ENCODE measurements at places on chromosomes 4 and X. TPM values are rescaled to one million over a fixed set of nuclear protein-coding genes. Genes with fewer than 3 reads are reported as not detected.

- DNase-seq: no peak
These were observed 249.8 kb downstream of the ANTXR2 start for GRCh38 chr4:79823148-79823763.

DNA sequence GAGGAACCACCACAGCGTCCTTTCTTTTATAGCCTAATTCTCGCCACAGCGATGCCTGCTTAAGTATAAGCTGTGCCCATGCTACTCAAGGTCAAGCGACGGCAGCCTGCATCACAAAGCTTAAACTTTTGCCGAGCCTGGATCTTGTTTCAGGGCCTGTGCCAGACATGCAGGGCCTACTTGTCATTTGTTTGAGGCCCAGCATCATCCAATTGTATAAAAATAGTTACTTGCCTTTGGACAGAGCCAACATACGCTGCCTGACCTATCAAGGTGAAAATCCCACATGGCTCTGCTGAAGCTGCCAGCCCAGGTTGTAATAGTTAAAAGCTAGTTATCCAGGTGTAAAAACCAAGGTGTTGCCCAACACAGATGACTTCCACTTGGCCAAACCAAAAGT lies 107.1 kb downstream of the TMEM131L start:
- no peak for DNase-seq

DNA sequence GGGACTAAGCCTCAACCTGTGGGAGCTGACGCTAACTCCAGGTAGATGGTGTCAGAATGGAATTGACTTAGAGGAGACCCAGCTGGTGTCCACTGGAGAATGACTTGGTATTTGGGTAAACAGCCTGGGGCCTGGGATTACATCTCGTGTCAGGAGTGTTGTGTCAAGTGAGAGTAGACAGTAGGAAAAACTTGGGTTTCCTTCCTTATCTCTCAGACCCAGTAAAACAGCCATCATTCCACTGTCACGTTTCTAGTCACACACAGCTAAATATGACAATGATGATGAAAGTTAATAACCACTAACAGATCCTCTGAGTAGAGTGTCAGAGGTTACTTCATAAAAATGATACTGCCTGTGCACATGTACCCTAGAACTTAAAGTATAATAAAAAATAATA lies 13.8 kb downstream of the ZNF674 start:
- DNase-seq: no peak

- DNase-seq: no peak
These were observed 54.4 kb upstream of the GAB1 start for GRCh38 chr4:143282211-143282707.

DNA sequence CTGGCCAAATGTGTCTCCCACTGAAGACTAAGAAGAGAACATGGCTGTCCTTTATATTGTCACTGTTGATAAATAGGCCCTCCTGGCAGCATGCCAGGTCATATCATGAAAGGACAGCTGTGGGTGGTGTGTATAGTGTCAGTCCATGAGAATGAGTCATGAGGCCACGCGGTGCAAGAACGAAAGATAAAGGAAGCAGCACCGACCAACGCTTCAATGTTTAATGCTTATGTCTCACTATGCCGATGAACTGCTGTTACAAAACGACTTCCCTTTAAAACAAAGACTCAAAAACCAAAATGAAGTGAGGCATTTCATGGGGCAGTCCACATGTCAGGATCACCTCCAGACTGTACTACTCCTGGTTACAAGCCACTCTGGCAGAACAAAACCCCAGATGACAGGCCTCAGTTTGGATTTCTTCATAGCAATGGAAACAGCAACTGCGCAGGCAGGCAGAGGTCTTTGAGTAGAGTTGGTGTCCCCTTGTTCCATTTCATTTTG lies 5.2 kb upstream of the TCEANC start:
- DNase-seq: peak; percentile 87

GRCh38 chr4:105634402-105635080 lies 73.9 kb downstream of the INTS12 start:
- no peak for DNase-seq

- DNase-seq: no peak
These were observed 194.4 kb upstream of the LDB2 start for GRCh38 chr4:17092736-17093437.

DNA sequence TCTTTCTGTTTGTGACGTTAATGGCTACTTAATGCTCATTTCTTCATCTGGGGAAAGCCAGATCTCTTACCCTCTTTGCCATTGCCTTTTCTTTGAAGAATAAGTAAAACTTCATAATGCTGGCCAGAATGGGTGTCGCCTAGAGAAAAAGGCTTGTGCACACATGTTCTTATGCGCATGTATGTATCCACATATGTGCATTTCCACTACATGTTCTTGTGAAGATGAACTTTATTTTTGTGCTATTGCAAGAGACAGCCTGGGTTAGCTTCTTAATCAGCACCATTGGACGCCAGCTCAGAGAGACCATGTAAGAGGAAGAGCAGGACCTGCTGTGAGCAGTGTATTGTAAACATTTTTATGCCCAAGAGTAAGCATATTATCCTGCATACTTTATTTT lies 178.7 kb downstream of the SPRY1 start:
- no peak for DNase-seq

- no peak for DNase-seq
These were observed 12.7 kb downstream of the ADGRA3 start for GRCh38 chr4:22502895-22503814.

GRCh38 chr4:118836301-118837120 lies 585 bp upstream of the SEC24D start:
- peak; percentile 74 for DNase-seq

GRCh38 chr4:66273110-66273509 lies 602.8 kb upstream of the EPHA5 start:
- no peak for DNase-seq

DNA sequence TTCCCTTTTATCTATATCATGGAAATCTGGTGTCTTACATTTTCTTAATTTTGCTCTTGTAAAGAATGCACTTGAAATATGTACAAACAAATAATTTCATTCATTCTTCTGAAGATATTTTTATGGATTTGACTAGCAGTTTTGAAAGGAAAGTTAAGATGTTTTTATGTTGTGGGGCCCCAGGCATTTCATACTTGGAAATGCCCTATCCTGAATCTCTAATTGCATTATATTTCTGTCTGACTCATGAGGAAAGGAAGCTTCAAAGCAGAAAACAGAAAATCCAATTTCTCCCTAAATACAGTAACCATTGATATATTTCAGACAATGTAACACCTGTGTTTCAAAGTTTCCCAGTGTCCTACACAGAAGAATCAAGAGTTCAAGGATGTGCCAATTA lies 73.2 kb upstream of the NPNT start:
- DNase-seq: no peak

GRCh38 chr4:76233083-76233482 lies 18.4 kb upstream of the FAM47E start:
- DNase-seq: no peak

DNA sequence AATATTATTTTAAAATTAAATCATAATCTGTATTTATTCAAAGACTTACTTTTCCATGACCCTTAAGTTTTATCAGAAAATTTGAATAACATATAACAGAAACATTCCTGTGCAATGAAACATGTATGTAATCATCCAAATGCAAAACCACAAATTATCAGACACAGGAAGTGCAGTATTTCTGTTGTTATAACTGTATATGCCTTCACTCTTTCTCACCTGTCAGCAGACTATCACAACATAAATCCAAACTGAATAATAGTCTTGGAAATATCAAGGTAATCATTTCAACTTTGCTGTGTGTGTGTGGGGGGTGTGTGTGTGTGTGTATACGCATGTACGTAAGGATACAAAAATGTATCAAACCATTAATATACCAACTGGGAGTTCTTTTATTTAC lies 285.9 kb downstream of the SLC7A11 start:
- no peak for DNase-seq

- DNase-seq: peak; percentile 76
These were observed 21.6 kb downstream of the TSPAN6 start for GRCh38 chrX:100615005-100615404.

GRCh38 chr4:15007201-15007600 lies 4.9 kb downstream of the CPEB2 start:
- peak; percentile 41 for DNase-seq

DNA sequence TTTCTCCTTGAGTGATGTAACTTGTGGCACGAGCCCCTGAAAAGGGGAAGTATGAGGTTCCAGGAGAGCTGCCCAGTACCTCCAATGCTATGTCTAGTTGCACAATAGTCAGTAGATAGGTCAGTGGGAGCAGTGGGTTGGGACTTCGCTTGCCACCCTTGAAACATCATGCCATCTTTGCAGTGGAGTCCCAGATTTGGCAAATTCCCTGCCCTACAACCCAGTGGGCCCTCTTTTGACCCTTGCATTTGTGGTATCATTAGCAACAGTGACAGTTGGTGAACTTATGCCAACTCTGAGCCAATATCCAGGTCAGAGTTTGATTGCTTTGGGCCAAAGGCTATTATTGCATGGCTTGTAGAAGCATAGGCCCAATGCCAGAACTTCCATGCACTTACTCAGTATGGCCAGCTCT lies 12.3 kb downstream of the FHL1 start:
- no peak for DNase-seq

DNA sequence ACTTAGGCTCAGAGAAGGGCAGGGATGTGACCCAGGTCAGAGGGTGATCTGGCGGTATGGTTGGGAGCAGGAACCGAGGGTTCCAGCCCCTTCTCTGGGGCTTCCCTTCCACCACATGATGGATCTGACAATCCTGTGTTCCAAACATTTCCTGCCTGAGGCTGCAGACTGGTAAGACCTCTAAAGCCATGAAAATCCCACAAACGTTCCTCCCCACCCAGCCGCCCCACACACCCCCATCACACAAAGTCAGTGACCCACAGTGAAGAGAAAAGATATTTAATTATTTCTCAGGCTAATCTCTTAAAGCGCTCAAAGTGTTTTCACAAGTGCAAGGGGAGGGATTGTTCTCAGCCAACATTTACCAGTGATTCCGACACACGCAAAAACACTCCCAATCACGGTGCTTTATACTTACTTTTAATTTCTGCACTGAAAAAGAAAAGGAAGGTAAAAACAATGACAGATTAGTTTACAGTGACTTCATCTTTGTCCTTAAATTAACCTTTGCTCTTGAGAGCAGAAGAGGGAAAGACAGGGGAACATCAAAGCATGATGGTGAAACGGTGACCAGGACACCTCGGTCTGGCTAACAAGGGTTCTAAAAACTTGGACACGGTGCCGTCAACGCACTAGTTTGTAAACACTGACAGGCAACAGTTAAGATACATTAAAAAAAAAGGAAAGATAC lies 42.4 kb downstream of the WDR1 start:
- DNase-seq: no peak

- no peak for DNase-seq
These were observed 45.2 kb downstream of the STARD8 start for GRCh38 chrX:68692651-68693050.

DNA sequence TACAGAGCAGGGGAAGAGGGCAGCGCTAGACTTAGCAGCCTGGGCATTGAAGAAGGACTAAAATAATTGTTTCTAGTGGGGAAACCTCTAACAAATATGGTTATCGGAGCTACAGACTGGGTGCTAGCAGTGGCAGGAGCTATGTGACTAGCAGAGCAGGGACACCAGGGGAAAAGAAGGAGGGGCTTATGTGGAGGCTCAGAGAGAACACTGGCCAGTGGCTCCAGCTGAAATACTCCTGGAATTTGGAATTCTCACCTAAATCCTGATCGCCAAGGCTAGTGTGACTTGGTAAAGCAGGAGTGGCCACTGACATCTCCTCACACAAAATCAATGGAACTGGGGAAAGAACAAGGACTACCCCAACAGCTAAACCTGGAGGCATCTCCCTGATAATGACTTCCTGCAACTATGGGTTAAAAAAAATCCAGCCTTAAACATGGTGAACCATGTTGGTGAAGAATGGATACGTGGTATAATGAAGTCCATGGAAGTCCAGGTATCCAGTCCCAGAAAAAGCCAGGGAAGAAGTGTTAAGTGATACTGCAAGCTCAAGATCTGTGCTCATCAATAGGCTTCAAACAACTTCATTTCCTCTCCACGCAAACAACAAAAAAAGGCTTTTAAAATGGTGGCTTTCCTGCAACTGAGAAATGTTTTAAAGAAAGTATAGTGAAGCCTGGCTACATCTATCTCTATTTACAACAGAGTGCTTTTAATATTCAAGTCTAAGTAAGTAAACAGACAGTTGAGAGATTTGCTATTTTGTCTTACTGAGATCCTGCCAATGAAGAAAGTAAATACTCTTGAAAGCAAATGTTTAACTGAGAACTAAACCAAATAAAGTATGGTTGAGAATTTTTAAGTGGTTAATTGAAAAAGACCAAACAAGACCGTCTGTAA lies 1.8 kb downstream of the TAPT1 start:
- DNase-seq: no peak

- no peak for DNase-seq
These were observed at the start of gene SPARCL1 for GRCh38 chr4:87529187-87529586. SPARCL1 (minus strand) TSS chr4:87529376; CDS start chr4:87499574, 29,802 bp downstream.

DNA sequence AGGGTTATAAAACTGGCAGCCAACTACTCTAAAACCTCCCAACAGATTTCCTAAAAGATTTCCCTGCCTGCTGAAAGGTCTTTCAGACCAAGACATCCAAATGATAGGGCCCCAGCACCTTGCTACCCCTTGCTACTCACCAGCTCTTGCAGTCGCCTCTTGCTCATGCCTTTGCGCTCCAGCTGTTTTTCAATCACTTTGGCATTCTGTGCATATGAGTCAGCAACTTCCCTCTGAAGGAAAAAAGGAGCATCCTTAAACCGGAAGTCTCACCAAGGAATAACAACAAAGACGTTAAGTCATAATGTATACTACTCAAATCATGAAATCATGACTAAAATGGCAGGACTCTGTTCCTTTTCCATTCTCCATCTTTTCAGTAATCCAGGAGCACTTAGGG lies 24.0 kb downstream of the STEEP1 start:
- DNase-seq: peak; percentile 62

DNA sequence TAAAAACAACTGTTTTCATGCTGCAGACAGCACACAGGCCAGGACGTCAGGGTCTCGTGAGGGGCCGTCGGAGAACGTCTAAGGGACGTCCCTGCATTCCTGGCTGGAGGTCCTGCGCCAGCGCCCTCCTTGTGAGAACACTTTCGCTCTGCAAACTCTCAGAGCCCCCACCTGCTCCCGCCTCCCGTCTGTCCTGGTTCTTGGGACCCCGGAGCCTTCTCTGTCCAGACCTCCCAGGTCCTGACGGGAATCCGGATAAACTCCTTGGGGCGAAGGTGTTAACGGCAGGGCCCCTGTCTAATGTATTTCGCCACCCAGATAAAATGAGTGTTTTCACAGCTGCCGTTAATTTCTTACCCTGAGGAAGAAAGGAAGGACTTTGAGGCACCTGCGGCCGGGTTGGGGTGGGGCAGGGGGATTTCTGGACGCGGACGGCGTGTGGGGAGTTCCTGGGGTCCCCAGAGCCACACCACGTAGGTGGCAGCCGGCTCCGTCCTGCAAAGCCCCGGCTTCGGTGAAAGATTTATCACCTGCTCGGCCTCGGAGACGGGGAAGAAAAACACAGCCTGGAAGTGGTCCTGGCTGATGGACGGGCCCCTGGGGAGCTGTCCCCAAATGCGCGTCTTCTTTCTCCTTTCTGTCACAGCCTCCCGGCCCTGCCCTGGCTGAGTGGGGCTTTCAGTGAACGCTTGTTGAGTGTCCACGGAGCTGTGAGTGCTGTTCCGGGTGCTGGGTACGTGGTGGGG lies 35.1 kb upstream of the PPP2R3B start:
- no peak for DNase-seq

Gene PTCHD1
- total RNA-seq: not detected

Gene MND1
- 2.7 TPM for total RNA-seq

Gene CYBB
- total RNA-seq: not detected

Gene CNKSR2
- total RNA-seq: not detected

Gene MXRA5
- not detected for total RNA-seq

Gene PDK3
- total RNA-seq: 3.0 TPM

Gene LAMP2
- total RNA-seq: 147 TPM

Gene C4orf51
- not detected for total RNA-seq

Gene GPR82
- not detected for total RNA-seq

Gene PNCK
- total RNA-seq: not detected

Gene RGN
- 0.51 TPM for total RNA-seq
